ENCODE measurements at places on chromosomes 6 and 20.
A peak's percentile ranks its signal among the peaks of the same experiment; 100 is the strongest.

GRCh38 chr20:44211177-44212039, 837 bp upstream of the OSER1 start:
- DNase-seq, result no peak

DNA sequence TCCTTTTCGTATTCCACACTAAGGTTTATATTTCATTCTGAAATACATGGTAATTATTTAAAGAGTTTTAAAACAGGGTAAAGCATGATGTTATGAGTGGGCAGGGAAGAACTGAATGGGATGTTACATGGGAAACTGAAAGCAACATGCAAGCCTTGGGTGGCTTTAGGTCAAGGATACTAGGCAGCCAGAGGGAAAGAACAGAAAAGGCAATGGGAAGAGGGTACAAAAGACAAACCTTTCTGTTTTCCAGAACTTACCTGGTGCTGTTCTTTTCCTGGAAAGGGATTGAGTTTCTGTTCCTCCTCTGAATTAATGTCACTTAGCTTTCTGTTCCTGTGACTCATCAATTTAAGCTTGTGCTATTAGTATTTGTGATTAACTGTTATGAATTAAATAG, 71.2 kb upstream of the SMIM8 start:
- peak; percentile 6 for DNase-seq

DNA sequence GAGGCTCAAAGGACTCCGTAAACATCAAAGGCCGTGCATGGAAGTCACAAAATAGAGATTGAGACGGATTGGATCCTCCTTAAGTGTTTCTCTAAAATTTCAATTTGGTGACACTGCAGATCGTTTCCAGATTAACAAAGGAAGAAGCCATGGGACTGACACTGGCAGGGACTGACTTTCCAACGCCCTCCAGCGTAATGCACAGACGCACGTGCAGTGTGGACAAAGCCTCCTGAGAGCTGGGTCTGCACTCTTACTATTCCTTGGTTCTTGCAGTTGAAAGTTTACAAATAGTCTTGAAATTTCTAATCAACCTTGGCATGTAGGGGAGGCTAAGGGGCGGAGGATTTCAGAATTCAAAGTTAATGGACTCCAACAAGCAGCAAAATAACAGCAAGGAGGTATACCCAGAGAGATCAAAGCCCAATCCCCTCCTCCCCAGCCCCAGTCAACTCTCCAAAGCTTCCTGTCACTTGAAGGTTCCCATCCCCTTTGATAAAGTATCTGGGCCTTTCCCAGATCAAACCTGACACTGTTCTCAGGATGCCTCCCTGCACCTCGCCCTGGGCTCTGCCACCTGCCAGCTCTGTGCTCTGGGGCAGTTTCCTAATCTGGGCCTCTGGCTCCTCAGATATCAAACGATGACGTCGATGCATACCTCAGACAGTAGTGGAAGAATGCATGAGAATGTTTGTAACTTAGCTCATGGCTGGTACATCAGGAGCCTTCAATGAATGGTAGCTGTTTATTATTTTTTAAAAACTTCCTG, 106.5 kb upstream of the TRAF3IP2 start:
- no peak for DNase-seq

DNA sequence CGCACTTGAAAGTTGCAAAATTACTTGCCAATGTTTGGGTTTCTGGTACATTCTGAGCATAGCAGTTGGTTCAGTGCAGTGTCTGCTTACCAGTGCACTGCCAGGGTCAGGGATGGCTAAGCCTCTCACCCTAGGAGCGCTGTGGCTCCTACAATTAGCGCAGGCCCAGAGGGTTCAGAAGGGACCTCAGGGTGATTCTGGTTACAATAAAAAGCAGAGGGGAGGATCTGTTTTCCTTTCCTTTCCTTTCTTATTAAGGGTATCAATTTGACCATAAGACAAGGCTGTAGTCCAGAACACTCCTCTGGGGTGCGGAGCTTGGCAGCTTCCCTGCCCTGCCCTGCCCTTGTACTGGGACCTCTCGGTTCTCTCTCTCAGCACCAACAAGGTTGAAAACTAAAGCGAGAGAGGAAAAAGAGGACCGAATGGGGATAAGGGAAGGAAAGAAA, 2.6 kb downstream of the MAFB start:
- DNase-seq, result no peak

- DNase-seq, result no peak
These were observed 53.8 kb upstream of the TSHZ2 start for GRCh38 chr20:52918311-52918710.

DNA sequence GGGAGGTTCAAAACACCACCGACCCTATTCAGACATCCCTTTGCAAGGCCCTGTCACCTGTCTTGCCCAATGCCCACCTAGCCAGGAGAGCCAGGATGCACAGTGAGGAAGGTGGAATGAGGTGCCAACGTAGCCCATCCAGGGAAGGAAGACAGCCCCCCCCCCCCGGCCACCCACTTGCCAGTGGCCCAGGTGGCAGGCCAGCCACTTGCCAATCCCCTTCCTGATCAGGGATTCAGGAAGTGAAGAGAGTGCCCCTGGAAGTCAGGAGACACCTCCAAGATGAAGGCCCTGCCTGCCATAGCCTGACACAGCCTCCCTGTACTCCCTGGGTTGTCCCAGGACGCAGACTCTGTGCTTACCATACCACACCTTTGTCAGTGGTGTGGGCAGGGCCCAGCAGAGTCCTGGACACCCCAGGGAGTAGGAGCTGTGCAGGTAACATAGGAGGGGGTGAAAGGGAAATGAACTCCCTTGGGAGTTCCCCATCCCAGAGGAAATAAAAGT, 54.7 kb downstream of the MRPL14 start:
- DNase-seq, result no peak

DNA sequence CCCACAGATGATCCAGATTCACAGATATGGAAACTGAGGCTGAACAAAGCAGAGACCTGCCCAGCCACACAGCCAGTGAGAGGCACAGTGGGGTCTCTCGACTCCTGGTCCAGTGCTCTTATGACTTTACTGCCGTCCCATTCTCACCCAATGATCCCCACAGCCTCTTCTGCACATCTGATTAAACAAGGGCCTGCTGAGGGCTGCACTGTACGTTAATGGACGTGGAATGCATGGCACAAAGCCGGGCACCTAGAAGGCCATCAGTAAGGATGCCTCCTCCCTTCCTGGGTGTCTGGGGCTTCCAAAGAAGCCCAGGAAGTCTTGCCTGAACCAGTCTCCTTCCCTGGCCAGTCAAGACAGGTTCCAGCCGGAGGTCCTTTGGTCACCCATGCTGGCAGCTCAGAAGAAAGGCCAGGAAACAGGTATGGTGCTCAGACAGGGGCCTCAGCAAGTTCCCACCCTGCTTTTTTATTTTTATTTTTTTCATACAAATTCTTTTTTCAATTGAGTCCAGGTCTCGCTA, 3.8 kb downstream of the TFEB start:
- DNase-seq, result no peak

- DNase-seq, result peak; percentile 24
These were observed 14.5 kb downstream of the REV3L start for GRCh38 chr6:111468329-111469012.

Data from activated CD4-positive, alpha-beta T cell treated with anti-CD3 and anti-CD28 coated beads, Interleukin-10, Interleukin-2, amounts not matched to agents 100 ng/mL and 50 ng/mL, durations not matched to agents 16 hours and 8 hours (primary cell).